ENCODE measurements at places on chromosomes 7 and 10. TPM values are rescaled to one million over a fixed set of nuclear protein-coding genes. Genes with fewer than 3 reads are reported as not detected.

DNA sequence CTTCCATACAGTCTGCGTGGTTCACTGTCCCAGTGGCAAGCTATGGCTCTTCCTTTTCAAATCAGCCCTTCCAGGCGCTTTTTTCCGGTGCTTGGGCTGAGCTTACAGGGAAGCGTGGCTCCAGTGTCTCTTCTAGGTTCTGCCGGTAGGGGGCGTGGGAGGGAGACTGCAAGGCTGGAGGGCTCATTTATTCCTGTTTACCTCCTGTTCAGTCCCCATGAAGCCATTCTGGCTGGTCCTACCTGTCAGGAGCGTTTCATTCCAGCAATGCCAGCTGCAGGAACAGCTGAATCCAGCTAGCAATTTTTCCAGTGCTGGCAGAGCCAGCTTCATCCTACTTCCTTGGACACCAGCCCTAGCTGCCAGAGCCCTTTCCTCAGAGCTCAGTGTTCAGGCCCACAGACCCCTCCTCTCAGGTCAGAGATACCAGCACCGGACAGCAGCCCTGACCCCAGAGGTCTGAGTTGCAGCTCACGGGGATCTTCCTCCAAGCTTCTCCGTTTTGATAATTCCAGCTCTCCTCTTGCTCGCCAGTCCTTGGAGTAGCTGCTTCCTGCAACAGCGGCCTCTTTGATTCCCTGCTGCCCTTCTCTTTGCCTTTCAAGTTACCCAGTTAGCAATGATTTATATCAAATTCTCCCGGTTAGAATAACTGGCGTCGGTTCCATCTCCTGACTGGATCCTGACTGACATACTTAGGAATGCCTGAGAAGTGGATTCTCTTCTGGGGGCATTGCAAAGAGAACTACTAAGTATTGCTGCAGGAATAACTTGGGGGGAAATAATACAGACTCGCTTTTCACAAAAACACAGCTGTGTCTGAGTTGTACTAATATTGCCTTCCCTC lies 129.8 kb downstream of the FRMD4A start:
- no peak for DNase-seq

DNA sequence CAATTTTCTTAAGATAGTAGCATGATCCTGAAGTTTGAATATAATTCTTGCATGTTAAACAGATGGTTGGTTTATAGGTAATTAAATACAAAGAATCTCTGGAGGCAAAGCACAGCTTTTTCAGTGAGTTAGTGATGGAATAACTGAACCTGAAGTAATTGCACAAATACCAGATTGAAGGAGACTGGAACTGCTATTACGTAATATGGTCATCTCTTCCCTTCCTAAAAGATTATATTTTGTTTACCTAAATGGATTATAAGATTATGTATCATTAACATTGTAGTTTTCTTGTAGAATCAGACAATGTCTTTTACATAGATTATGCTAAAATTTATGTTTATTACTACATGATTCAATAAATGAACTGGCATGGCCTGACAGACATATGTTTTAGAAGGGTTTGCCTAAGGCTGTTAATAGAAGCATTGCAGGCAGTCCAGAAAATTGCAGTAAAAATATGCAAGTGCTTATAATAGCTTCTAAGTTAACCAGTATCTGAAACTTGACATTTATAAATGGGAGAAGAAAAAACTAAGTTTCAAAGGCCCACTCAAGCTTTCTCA lies 35.8 kb upstream of the GPR37 start:
- DNase-seq, result no peak

DNA sequence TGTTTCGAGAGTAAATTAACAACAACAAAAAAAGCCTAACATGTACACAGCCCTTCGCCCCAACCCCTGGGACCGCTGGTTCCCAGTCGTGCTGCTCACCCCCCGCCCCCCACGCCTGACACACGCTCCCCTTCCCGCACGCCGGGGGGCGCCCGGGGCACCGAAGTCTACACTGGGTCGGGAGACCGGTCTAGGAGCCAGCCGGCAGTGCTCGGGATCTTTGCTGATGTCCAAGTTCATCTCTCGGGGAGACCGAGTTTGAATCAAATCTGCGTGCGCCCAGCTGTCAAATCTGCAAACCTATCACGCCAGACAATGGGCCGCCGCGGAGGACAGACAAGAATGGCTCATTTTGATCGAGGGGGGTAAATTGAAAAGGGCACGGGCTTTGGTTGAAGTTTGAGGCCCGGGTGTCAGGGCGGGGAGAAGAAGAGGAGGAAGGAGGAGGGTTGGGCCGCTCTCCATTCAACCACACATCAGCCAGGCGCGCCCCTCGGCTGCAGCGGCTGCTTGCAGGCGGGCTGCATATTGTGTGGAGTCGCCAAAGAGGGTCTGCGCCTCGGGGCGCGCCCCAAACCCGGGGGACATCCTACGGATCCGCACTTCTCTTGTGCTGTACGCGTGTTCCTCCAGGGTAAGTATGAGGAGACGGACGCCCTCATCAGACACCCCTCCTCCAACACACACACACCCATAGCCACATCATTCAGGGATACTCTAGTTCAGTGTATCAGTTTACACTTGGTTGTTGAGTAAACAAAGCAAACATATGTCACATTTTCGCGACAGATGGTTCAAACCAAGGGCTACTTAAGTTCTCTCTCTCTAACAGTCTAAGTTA lies 1.3 kb upstream of the GFRA1 start:
- no peak for DNase-seq

DNA sequence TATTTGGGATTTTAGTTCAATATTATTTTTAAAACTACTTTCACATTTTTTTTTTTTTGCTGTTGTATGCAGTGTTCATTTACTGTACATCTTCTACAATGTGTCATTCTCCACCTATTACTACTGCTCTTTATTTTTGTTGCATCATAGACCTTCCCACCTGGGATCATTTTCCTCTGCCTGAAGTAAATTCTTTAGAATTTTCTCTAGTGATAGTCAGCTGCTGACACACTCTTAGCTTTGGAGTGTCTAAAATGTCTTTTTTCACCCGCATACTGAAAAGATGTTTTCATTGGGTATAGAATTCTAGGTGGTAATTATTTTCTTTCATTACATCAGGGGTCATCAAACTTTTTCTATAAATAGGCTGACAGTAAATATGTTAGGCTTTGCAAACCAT lies 30.5 kb downstream of the CFAP43 start:
- no peak for DNase-seq

DNA sequence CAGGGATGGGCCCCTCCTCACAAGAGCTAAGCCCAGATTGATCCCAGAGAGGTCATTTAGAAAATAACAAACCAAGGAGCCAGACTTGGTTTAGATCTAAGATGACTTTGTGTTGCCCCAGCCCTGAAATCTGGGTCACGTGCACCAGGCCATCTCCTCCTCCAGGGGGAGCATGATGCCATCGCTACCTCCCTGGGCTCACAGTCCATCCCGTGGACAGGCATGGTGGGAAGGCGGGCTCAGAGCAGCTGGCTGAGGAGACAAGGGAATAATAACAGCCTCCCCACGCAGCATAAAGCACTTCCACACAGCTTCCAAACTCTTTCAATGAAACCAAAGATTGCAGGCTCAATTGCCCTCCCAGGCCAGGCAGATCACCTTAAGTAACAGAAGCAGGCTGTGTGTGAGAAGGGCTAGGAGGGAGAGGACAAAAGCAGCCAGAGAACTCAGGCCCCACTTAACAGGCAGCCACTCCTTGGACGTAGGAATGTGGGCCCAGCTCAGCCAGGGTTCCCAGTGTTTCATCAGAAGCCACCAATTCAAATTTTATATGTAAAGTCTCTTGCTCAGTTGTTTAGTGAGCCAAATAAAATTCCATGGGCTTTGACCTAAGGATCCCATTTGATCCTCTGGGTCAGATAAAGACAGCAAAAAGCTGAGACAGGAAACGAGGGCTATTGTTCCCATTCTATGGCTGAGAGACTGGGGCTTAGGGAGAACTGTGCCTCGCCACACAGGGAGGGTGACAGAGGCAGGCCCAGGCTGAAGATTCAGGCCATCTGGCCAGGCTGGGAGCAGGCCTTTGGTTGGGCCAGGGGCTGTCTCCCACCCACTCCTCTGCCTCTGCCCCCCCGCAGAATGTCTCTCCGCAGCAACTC lies 100.2 kb downstream of the COL13A1 start:
- DNase-seq, result peak; percentile 83

DNA sequence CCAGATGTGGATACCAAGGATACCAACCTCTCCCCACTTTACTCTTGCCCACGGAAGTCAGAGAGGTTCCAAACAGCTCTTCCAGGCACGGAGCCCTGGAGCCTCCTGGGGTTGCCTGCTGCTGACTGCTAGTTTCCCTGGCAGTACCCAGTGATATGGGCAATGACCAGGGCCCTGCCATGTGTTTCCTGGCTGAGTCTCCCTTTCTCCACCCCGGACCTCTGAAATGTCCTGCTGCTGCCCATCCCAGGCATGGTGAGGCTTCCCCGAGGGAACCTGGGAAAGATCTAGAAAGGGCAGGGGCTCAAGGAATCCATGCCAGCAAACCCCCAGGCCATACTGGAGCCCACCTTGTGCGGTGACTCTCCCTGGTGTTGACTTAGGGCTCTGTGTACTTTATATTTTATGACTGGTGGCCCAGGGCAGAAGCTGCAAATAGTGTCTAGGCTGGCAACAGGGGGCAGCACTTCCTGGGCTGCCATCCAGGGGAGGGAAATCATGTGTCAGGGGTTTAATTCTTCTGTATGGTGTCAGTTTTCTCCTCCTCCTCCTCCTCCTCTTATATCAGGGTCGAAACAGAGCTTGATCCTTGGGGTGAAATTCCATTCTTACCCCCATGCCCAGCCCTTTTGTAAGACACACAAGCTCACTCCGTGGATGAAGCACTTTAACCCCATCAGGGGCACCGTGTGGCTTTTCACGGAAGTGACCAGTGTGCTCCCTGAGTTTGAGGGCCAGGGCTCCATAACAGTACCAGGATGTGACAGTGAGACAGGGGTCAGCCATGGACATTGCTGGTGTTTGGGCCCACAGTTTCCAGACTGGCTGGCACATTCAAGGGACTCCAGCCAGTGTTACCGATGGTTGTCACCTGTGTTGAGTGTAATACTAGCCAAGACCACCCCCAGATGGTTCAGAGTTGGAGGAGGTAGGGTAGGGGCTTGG lies 62.4 kb upstream of the GDF10 start:
- no peak for DNase-seq

DNA sequence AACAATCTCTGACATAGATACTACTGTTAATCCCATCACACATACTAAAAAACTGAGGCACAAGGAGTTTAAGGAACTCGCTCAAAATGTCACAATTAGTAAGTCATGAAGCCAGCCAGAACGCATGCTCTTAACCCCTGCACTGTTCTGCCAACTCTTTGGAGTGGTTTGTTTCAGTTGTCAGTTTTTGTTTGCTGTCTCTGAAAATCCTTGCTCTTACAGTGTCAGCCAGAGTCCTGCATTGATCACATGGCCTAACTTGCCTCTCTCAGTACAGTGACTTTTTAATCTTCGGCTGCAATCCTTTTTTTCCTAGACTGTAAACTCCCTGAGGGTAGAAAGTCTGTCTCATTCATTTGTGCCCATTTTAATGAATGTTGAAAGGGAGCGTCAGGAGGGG lies 753.8 kb downstream of the AUTS2 start:
- DNase-seq, result no peak

GRCh38 chr10:44333511-44333910 lies 51.4 kb downstream of the CXCL12 start:
- no peak for DNase-seq

DNA sequence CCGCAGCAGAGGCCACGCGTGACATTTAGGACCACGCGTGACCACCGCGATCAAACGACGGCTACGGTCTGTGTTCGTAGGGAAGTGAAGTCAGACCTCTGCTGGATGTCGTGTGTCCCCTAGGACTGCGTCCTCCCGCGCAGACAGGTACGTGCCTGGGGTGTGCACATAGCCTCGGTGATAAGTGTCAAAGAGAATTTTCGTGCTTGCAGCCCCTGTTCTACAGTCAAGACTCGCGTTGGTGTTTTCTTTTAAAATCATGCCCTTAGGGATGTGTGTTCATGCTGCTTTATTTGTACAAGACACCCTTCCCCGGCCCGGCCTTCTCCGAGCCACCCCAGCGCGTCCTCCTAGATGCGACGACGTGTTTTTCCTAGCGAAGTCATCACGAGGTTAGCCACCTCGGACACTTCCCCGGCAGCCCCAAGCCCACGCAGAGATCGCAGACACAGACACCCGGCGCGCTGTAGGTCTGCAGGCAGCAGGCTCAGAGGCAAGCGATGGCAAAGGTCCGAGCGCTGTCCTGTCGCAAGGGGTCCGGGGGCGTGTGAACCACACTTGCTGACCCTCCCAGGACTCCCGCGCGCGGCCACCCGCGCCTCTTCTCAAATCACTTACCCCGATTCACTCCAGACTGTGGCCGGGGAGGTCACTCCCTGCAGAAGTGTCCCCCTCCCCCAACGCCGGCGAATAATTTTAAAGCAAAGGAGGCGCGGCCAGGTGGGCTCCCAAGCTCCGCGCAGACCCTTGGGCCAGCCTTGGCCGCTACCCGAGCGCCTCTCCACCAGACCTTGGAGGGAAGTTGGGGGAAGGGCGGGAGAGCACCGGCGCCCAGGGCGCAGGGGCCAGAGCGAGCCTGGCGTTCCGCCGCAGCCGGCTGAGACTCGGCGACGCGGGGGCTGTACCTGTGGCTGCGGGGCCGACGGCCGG lies 552 bp downstream of the MKX start:
- DNase-seq, result peak; percentile 17

DNA sequence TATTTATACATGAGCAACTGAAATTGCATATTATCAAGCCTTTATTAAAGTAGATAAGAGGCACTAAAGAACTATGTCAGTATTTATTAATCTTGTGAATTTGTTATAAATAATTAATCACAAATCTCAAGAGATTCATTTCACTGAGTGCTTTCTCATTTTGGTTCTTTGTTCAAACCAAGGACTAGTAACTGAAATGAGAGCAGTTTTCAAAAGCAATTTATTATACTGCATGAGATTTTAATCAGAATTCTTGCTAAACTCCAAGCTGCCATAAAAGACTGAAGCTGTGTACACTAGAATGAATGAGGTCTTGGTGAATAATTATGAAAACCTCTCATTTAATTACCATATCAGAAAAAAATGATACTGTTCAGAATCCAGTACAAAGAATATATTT lies 224.8 kb upstream of the IMMP2L start:
- DNase-seq, result no peak

DNA sequence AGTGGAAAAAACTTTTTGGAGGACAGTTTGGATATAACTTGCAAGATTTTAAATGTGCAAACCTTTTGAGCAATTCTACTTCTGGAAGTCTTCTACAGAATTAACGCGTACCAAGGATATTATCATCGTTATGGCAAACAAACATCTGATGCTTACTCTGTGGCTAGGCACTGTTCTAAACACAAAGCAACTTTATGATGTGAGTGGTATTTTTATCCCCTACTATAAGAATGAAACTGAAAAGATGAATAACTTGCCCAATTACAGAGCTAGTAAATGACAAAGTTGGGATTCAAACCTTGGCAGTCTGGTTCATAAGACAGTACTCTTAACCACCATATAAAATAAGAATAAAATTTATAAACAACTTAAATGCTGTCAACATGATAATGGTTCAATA lies 15.8 kb downstream of the ASZ1 start:
- no peak for DNase-seq

ACSM6 gene
- polyA plus RNA-seq, result 0.06 TPM

GARIN1A gene
- 1.6 TPM for polyA plus RNA-seq

BTBD16 gene
- polyA plus RNA-seq, result 0.79 TPM

SPAM1 gene
- 1.0 TPM for polyA plus RNA-seq

Measured in large intestine (tissue), 12 donors.